Naive thymus-derived CD8-positive, alpha-beta T cell (primary cell): ENCODE measurements at places on chromosomes 13 and 19.

GRCh38 chr19:53884256-53884655, 2.3 kb downstream of the PRKCG start:
- H3K36me3 ChIP-seq = no peaks in the 10 kb centered on the region
- no peak for DNase-seq
- H3K27me3 ChIP-seq = peaks cover 21% of the 10 kb centered on the region
- H3K27ac ChIP-seq = peak overlapping the region; percentile 81
- H3K4me1 ChIP-seq = peaks cover 7% of the 10 kb centered on the region
- no peak overlapping the region for H3K4me3 ChIP-seq

GRCh38 chr13:20174656-20175405, 14.0 kb upstream of the GJA3 start:
- H3K36me3 ChIP-seq = no peaks in the 10 kb centered on the region
- peaks cover 12% of the 10 kb centered on the region for H3K4me1 ChIP-seq
- H3K27ac ChIP-seq = no peak overlapping the region
- no peak for DNase-seq
- no peak overlapping the region for H3K4me3 ChIP-seq

- H3K27me3 ChIP-seq = peaks cover 10% of the 10 kb centered on the region
- no peak overlapping the region for H3K27ac ChIP-seq
- H3K4me3 ChIP-seq = no peak overlapping the region
- DNase-seq = no peak
- no peaks in the 10 kb centered on the region for H3K4me1 ChIP-seq
Observed at GRCh38 chr13:33766329-33767123, 51.4 kb upstream of the RFC3 start.

- no peak for DNase-seq
- peaks cover 20% of the 10 kb centered on the region for H3K4me1 ChIP-seq
- H3K4me3 ChIP-seq = no peak overlapping the region
- peak overlapping the region; percentile 65 for H3K27ac ChIP-seq
- H3K27me3 ChIP-seq = peaks cover 13% of the 10 kb centered on the region
Observed at GRCh38 chr19:42568006-42568405, 26.7 kb downstream of the CEACAM8 start.

- H3K4me3 ChIP-seq = peak within 1 kb of the TSS; percentile 70
- peak within 1 kb of the TSS; percentile 80 for H3K27ac ChIP-seq
- H3K27me3 ChIP-seq = no peaks in the 10 kb centered on the region
- peaks cover 54% of the 10 kb centered on the region for H3K4me1 ChIP-seq
- DNase-seq = peak; percentile 67
- H3K36me3 ChIP-seq = no peaks in the 10 kb centered on the region
Observed at GRCh38 chr19:45076029-45076850, at the start of gene ZNF296. TSS of gene ZNF296 (minus strand) at chr19:45076478. CDS start at chr19:45076373, 105 bp downstream.

GRCh38 chr19:10182076-10182475, 12.7 kb downstream of the DNMT1 start:
- peaks cover 18% of the 10 kb centered on the region for H3K4me1 ChIP-seq
- no peaks in the 10 kb centered on the region for H3K36me3 ChIP-seq
- no peak overlapping the region for H3K27ac ChIP-seq
- H3K4me3 ChIP-seq = no peak overlapping the region
- H3K27me3 ChIP-seq = no peaks in the 10 kb centered on the region

DNA sequence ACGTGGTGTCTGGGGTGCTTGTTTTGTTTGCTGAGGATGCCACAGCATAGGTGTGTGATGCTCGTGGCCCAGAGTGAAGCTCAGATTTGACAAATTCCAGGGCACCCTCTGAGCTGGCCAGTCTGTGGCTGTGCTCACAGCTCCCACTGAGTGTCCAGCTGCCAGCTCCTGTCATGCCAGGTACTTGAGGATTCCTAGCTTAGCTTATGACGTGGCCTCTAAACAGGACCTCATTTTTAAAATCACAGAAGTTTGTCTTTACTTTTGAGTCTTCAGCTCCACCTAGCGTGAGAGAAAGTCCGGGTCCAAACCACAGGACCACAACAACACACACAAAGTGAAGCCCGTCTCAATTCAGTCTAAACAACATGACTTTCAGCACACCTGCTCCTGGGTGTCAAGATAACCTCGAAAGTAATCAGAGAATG, 117.3 kb downstream of the RAB20 start:
- H3K4me3 ChIP-seq = no peak overlapping the region
- H3K27ac ChIP-seq = no peak overlapping the region
- no peaks in the 10 kb centered on the region for H3K36me3 ChIP-seq
- peaks cover 43% of the 10 kb centered on the region for H3K27me3 ChIP-seq
- no peak for DNase-seq

- H3K4me3 ChIP-seq = no peak overlapping the region
- no peaks in the 10 kb centered on the region for H3K36me3 ChIP-seq
- DNase-seq = no peak
- no peaks in the 10 kb centered on the region for H3K27me3 ChIP-seq
- H3K4me1 ChIP-seq = peaks cover 2% of the 10 kb centered on the region
- no peak overlapping the region for H3K27ac ChIP-seq
Observed at GRCh38 chr13:45838171-45838745, 13.3 kb downstream of the SIAH3 start.

DNA sequence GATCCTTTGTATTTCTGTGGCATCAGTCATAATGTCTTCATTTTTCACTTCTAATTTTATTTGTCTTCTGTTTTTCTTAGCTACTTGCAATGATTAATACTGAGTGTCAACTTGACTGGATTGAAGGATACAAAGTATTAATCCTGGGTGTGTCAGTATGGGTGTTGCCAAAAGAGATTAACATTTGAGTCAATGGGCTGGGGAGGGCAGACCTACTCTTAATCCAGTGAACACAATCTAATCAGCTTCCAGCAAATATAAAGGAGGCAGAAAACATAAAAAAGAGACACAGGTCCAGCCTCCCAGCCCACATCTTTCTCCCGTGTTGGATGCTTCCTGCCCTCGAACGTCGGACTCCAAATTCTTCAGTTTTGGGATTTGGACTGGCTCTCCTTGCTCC, 640.9 kb upstream of the MIR17HG start:
- no peak for DNase-seq
- H3K36me3 ChIP-seq = no peaks in the 10 kb centered on the region
- H3K27ac ChIP-seq = no peak overlapping the region
- no peaks in the 10 kb centered on the region for H3K4me1 ChIP-seq

GRCh38 chr13:23673867-23674605, 103.8 kb downstream of the TNFRSF19 start:
- no peaks in the 10 kb centered on the region for H3K4me1 ChIP-seq
- DNase-seq = no peak
- no peaks in the 10 kb centered on the region for H3K27me3 ChIP-seq
- no peak overlapping the region for H3K27ac ChIP-seq

DNA sequence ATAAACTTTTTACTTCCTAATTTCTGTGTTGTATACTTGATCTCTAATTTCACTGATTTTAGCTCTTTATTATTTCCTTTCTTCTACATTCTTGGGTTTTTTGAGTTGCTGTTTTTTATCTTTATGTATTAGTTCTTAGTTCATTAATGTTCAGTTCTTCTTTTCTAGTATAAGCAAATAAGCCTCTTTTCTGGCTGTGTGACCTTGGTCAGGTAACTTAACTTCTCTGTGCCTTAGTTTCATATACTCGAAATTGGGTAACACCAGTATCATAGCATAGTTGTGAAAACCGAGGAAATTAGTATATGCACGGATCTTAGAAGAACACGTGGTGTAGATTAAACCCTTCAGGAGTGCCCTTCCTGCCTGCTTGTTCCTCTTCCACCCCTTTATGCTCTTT, 130.2 kb upstream of the C1QTNF9B start:
- H3K27ac ChIP-seq = no peak overlapping the region
- peaks cover 2% of the 10 kb centered on the region for H3K36me3 ChIP-seq
- no peak overlapping the region for H3K4me3 ChIP-seq
- H3K4me1 ChIP-seq = no peaks in the 10 kb centered on the region

DNA sequence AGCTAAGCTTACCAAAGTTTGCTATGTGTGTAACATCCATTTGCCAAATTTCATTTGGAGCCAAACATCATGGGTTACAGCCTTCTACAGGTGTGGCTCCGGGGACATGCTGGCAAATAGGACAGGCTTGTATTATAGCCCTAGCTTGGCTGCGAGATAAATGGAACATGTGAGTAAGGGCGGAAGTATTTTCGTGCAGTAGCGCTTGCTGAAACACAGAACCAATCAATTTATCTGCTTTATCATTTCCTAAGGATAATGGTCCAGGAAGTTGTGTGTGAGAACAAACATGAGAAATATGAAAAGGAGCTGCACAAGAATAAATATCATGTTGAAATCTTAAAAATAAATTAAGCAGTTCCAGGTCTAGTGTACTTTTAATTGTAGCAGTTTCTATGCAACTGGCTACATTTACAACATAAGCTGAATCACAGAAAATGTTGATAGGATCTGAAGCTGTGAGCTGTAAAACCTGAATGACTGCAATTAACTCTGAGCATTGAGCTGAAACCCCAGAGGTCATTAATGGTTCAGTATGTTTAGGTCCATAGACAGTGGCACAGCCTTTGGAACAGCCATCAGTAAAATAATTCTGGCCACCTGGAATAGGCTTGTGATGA, 22.2 kb upstream of the ZNF100 start:
- no peak overlapping the region for H3K4me3 ChIP-seq
- DNase-seq = no peak
- peaks cover 4% of the 10 kb centered on the region for H3K27me3 ChIP-seq

DNA sequence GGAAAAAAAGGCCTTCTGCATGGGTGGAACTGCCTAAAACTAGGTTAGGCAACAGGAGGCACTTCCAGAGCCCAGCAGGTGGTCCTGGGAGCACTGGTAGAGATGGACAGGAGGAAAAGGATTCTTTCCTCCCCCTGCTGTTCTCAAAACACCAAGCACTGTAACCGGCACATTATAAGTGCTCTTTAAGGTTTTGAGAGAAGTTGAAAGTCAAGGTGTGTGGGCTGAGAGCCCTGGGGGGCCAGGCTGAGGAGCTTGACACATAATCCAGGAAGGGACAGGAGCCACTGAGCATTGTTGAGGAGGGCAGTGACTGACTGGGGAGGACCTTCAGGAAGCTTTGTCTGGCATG, 32.3 kb downstream of the SPATA13 start:
- no peak for DNase-seq
- no peak overlapping the region for H3K27ac ChIP-seq
- H3K4me1 ChIP-seq = peaks cover under 1% of the 10 kb centered on the region
- H3K4me3 ChIP-seq = no peak overlapping the region

DNA sequence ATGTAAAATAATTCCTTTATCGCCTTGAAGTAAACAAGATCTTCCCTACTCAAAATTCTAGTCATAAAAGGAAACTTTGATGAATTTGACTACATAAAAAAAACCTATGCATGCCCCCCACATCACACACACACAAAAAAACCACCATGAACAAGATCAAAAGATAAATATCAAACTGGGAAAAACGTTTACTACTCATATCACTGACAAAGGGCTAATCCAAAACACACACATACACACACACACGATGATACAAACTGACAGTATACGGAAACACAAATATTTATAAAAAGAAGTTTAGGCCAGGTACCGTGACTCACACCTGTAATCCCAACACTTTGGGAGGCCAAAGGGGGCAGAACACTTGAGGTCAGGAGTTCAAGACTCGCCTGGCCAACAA, 61.9 kb downstream of the TSC22D1 start:
- H3K27me3 ChIP-seq = no peaks in the 10 kb centered on the region
- no peak for DNase-seq

DNA sequence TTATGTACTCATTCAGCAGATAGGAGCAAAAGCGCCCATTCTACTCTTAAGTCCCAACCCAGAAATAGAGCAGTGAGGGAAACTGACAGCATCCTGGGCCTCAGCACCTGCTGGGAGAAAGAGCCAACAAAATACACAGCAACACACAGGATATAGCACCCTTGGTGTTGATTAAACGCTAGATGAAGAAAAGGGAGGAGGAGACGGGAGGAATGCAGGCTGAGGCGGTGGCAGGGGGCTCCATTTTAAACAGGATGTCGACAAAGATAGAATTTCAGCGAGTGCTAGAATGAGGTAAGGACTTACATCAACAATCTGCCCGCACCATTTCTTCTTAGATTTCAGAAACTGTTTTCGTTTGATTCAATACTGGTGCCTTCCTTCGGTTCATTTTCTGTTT, 4.6 kb upstream of the RAB20 start:
- peaks cover 5% of the 10 kb centered on the region for H3K27me3 ChIP-seq
- peaks cover 14% of the 10 kb centered on the region for H3K4me1 ChIP-seq
- H3K27ac ChIP-seq = no peak overlapping the region
- no peaks in the 10 kb centered on the region for H3K36me3 ChIP-seq
- no peak overlapping the region for H3K4me3 ChIP-seq

GRCh38 chr13:49667773-49668172, 23.5 kb downstream of the EBPL start:
- H3K27me3 ChIP-seq = no peaks in the 10 kb centered on the region
- H3K27ac ChIP-seq = peak overlapping the region; percentile 47
- no peak overlapping the region for H3K4me3 ChIP-seq
- peaks cover 17% of the 10 kb centered on the region for H3K36me3 ChIP-seq
- H3K4me1 ChIP-seq = no peaks in the 10 kb centered on the region

DNA sequence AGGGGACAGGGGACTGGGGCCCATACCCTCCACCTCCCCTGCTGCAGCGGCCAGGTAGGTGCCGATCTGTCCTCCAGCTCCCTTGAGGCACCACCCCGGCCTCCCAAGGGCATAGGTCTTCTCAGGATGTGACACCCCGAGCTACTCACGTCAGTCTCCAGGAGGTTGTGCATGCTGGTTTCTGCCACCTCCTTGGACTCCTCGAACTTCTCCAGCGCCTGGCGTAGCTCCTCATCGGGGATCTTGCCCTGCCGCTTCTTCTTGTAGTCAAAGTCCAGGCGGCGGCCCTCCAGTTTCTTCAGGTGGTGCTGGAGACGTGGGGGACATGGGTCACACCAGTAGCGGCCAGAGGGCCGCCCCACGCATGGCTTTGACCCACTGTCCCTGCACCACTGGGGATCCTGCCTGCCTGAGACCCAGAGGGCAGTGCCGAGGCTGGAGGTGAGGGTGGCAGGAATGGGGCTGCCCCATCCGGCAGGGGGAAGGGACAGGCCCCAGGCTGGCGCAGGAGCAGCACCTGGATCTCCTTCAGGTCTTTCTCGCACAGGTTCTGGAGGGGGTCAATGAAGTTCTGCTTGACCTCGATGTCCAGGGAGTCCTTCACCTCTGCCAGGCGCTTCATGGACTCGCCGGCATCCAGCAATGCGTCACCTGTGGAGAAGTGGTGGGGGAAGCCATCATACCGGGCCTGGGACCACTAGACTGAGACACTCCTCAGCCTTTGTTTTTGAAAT, 20.4 kb downstream of the MPND start:
- DNase-seq = no peak
- no peaks in the 10 kb centered on the region for H3K27me3 ChIP-seq
- H3K36me3 ChIP-seq = peaks cover 16% of the 10 kb centered on the region
- H3K4me1 ChIP-seq = peaks cover 15% of the 10 kb centered on the region

DNA sequence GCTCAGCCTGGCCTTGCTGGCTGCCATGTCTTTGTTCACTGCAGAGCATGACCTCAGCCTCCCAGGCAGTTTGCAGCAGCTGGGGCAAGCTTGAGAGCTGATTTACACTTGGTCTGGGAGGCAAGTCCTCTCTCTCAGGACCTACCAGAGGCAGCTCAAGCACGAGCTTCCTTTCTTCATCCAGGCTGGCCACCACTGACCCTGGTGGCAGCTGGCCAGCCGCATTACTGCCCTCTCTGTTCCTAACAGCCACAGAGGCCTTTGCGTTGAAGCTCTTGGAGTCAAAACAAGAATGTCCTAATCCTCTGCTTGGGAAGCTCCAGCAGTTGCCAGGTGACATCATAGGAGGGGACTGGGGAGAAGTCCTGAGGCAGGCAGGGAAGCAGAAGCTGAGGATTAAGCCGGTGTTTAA, 85.7 kb downstream of the NUFIP1 start:
- H3K27ac ChIP-seq = no peak overlapping the region
- H3K4me3 ChIP-seq = no peak overlapping the region
